ENCODE measurements at places on chromosomes 2 and 18. TPM values are rescaled to one million over a fixed set of nuclear protein-coding genes. Genes with fewer than 3 reads are reported as not detected.

DNA sequence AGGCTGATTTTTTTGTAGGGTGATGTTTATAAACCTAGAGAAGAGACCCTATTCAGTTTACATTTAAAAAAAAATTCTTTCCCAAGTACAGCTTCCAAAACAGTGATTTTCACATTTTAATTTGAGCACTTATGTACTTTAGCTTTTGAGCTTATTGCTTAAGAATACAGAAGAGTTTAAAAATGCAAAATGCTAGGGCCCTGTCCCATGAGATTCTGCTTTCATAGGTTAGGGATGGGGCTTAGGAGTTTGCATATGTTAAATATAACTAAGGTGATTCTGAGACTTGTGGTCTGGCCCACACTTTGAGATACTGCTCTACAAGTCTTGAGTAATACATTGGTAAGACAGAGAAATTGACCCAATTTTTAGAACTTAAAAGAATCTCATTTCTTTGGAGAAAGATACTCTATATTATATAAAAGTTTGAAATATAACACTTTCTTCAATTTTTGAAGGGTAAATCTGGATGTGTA, 137.3 kb upstream of the CWC22 start:
- DNase-seq, result no peak

The SEPTIN2 gene
- total RNA-seq, result 489 TPM

DNA sequence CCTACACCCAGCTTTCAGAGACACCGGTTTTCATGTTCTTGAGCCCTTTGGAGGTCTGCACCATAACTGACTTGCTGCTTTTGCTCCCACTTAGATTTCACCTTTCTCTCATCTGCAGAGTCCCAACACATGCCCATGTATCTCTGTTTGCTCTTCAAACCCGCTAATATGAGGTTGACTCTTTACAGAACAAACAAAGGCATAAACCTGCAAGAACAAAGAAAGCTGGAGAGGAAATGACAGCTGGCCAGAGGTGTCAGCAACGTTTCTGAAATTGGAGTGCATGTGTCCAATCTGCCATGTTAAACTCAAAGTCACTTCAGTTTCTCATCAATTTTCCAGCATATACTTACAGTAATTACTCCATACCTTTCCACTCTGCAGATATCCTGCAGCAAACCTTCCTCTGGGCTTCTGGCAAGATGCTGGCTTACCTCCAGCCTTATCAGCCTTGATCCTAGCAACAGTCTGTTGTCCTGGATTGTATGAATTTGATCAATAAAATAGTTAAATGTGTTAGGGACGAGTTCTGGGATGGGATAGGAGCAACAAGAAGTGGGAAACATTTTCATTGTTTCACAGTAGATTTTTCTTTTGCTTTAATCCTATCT, 157.4 kb downstream of the FHOD3 start:
- DNase-seq, result no peak

- no peak for DNase-seq
Observed at GRCh38 chr18:13302040-13302439, 83.5 kb downstream of the LDLRAD4 start.

GRCh38 chr2:128505150-128505490, 186.5 kb upstream of the HS6ST1 start:
- DNase-seq, result no peak
